ENCODE measurements at places on chromosomes 7 and 10.

DNA sequence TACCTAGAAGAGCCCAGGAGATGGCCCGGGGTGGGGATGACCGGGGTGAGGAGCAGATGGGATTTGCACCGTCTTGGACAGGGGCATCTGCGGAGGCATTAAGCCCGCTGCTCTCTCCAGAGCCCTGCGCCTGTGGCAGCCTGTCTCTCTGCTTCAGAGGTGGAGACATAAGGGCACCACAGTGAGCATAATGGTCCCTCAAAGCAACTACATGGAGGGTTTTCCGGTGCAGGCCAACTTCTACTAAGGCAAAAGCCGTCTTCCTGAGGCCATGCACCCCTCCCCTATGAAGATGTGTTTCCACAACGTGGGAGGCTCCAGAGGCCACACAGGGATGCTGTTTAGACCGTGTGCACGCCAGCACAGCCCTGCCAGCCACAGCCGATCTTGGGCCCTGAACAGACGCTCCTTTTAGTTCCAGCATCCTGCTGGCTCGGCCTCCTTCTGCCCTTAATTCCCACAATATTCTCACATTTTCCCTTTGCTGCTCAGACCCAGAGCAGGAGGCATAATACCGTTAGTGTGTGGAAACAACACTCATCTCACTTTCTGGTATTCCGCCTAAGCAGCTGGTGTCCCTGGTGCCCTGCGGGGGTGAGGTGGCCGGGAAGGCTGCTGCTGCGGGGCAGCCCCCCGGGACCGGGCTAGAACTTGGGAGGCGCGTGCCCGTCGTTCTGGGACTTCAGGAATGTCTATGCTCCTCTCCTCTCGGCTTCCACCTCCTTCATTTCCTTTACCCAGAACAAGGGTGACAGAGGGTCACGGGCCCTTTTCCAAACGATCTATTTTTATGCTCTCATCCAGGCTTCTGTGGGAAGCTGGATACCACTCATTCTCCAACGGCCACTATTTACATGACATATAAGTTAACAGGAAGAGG, 266.9 kb downstream of the TNS3 start:
- no peak for DNase-seq

GRCh38 chr10:117454502-117454901, 79.3 kb upstream of the PDZD8 start:
- no peak for DNase-seq

GRCh38 chr7:76280408-76280807, 22.1 kb upstream of the HSPB1 start:
- no peak for DNase-seq

DNA sequence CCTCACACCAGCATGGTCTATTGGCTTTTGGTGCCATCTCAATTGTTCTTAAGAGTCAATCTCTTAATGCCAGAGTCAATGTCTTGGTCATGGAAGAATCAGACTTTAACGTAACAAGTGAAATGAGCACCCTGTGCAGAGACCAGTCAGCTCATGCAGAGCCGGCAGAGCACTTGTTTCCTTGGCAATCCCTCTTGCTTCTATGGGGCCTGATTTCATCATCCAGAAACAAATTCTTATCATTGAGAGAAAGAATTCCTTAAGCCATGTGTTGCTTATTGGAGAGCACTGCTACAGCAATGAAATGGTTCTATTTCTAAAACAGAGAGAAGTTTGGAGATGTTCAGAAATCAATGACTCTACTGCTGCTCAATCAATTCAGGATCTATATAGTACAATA, 212.8 kb downstream of the IPMK start:
- DNase-seq: no peak

DNA sequence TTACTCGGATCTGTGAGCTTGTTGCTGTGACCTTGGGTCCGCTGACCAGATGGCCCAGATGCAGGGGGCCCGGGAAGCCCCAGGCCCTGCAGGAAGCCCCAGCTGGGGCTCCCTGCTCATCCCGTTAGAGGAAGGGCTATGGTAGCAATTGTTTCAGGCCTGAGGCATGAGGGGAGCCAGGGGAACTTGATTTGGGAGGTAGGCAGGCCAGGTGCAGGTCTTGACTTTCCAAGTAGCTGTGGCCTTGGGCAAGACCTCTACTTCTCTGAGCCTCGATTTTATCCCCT, 55.0 kb upstream of the CXCL12 start:
- DNase-seq: no peak

DNA sequence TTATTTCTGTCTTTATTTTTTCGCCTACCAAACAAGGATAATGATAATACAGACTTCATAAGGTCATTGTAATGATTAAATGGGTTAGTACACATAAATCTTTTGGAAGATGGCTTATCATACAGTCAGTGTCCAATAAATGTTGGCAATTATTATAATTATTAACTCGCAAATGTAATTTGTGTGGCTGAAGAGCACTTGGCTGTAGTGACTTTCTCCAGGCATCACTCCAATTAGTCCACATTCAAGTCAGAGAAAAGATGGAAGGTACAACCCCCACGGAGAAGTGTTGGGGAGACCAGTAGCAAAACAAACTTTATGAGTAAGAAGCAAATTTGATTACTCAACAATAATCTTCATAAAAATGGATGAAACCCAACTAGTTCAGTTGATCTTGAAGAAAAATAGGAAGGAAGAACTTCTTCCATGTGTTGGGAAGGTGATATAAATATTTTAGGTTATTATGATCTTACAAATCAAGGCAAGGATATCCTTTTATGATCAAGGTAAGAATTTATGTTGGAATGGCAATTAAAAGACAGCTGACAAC, 5.1 kb downstream of the AOAH start:
- DNase-seq: no peak

- DNase-seq: no peak
These were observed 45.7 kb upstream of the NXPH1 start for GRCh38 chr7:8387551-8388256.

DNA sequence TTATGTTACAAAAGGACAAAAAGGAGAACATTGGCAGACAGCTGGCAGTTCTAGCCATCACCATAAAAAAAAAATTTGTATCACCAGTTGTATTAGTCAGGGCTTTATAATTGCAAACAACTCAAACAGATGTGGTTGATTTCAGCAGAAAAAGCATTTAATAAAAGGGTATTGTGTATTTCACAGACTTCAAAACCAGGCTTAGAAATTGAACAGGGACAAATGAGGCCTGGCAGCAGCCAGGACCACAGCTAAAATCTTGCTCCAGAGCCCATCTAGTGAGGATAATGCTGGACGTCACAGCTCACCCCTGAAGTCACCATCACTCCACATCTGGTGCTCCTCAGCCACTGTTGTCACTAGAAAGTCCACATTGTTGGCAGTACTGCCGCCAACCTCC, 52.9 kb upstream of the CALD1 start:
- no peak for DNase-seq

DNA sequence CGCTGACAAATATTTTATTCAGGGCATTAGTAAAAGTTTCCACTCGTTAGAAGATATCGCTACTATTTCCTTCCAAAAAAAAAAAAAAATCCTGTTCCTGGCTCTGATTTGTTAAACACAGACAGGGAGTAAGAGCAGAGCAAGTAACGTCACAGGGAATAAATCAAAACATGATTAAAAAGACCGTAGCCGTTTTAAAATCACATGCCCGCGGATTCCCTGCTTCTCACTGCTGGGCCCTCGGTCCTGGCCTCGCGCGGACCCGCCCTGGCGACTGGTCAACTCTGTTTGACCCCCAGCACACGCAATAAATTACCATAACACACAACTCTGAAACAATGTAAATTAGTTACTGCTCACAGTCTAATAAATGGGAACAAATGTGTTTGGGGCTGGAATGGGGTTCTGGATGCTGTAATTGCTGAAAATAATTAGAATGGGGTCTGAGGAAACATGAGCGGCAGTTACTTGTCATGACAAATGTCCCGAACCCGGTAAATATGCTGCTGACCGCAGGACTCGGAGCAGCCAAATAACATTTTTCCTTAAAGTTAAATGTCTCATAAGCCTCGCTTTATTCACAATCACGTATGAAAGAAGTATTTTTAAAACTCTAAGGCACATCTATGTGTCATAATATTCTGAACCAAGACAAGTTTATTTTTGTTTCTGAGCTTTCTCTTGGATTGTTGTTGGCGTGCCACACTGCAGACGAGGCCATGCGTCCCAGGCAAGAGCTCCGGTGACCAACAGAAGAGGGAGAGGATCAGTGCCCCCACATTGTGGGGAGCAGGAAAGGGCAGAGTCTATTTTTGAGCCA, 17.9 kb downstream of the EBF3 start:
- DNase-seq: no peak

- no peak for DNase-seq
These were observed 20.5 kb downstream of the ARHGAP12 start for GRCh38 chr10:31908157-31908556.

DNA sequence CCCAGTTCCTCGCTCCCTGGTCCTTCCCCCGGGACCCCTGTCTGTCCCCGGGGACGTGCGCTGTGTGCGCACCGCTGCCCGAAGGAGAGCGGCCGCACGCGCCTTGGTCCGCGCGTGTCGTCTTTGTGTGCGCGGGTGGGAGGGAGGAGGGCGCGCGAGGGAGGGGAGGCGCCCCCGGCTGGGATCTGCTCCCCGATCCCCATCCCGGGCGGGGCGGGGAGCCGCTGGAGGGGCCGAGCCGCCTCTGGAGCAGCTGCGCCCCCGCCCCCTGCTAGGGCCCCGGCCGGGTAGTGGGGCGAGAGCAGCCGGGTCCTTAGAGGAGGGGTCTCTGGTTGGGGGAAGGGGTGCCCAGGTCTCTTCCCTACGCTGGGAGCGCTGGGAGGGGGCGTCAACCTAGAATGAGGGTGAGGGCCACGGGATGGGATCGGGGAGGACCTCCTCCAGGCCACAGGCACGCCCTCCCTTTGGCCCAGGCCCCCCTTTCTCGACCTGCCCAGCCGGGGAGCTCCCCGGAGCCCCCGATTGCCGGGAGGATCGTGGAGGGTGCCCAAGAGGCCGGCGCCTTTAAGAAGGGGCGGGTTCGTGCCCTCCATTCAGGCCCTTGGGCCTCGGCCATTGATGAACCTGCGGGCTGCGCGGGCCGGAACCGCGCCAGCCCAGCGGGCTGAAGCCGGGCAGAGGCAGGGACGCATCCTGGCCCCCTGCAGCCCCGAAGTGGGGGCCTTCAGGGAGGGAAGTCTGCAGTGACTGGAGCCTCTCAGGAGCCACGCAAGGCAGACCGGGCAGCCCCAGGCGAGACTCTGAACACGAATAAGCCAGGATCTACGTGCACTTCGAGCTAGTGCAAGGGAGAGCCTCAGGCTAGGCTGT, 678 bp downstream of the SH2B2 start:
- no peak for DNase-seq

DNA sequence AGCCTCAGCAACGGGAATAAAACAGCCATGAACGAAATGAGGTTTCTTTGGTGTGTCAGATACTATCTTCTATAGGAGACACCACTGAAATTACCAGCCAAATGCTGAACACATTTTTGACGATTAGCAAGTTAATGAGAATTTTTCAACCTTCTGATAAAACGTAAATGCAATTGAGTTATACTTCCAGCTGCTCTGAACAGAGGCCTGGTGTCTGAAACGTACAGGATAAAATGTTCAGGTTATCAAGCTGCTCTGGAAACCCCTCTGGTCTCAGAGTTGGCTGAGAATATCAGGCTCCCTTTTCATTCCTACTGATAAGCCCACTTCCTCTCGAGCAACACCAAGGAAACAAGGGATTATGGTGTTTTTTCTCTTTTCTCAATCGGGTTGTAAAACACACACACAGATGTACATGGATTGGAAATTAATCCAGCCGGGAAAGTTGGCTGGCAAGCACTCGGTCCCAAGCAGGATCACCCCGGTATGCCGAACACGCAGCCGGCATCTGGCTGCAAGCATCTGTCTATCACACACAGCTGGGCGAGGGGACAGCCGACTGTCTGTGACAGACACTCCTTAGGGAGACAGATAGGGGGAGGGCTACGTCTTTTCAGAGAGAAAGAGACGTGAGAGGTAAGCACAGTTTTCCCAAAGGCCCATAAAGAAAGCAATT, 171.8 kb downstream of the PRKAG2 start:
- DNase-seq: no peak

DNA sequence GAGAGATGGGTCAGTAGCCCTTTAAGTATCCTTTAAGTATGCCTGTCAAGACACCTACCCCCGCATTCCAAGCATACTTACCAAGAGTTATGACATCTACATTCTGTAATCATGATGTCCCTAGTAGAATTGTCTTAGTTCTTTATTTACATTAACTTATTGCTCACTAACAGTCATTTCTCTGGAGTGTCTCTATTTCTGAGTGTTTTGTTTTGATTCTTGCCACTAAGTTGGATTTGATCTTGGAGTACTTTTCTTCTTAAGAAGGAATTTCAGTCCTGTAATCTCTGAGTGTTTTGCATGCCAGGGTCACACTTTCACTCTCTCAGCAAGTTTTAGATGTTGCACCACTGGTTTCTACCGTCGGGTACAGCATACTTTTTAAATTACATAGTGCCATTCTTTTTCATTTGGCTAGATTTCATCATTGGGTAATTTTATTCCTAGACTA, 1053.9 kb downstream of the KCNMA1 start:
- DNase-seq: no peak

DNA sequence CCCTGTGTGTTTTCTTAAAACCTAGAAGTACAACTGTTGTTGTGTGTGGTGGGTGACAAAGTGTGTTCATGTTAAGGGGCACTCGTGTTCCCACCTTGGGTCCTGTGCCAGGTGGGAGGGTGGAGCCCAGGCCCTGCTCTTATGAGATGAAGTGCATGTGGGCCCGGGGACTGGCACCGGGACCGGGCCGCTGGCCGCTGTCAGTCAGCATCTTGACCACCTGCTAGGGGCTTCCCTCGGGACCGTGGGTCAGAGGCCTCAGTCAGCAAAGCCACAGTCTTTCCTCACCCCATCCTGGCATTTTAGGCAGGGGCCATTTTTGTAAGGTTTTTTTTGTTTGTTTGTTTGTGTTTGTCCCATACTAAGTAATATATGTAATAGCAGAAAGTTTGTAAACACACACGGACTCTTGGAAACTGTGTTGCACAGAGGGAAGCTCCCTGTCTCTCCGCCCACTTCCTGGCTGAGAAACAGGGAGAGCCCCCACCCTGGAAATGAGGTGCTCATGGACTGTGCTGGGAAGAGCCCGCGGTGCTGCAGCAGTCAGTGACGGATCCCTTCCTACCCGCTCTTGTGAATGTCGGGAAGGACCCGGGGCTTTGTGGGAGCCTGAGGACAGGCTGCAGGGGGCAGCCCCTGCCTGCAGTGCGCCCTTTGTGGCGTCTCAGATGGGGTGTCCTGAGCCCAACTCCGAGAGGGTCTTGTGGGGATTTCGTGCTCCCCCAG, 13.4 kb downstream of the AGAP3 start:
- DNase-seq: no peak

DNA sequence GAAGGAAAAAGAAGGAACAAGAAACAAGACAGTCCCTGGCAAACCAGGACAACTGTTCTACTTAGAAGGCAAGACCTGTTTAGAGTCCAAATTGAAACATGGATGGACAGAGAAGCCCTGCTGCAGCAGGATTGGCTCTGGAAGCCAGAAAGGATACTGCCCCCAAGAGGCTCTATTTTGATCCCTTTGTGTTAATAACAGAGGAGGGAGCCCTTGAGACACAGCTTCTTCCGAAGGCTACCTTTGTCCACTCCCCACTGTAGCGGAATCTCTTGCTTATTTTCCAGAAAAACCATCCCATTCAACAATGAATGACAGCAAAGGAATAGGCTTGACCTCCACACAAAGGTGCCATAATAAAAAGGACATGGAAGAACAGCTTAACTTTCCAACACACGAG, 120.3 kb upstream of the FOXK1 start:
- DNase-seq: no peak
